ENCODE measurements at places on chromosomes 2 and 18. TPM values are rescaled to one million over a fixed set of nuclear protein-coding genes. Genes with fewer than 3 reads are reported as not detected.

The CCDC74A gene
- total RNA-seq = 1.1 TPM

The SCYGR4 gene
- total RNA-seq = not detected

The CHAC2 gene
- total RNA-seq = 7.0 TPM

The FHL2 gene
- total RNA-seq = 0.16 TPM

The NAT8 gene
- total RNA-seq = not detected

The IL36B gene
- not detected for total RNA-seq

The BCL11A gene
- 279 TPM for total RNA-seq

DNA sequence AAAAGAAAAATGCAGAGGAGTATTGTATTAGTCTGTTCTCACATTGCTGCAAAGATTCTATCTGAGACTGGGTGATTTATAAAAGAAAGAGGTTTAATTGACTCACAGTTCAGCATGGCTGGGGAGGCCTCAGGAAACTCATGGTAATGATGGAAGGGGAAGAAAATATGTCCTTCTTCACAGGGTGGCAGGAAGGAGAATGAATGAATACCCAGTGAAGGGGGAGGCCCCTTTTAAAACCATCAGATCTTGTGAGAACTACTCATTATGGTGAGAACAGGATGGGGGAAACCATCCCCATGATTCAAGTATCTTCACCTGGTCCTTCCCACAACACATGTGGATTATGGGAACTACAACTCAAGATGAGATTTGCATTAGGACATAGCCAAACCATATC lies 9.1 kb upstream of the PLCL1 start:
- DNase-seq = no peak

GRCh38 chr2:203583084-203583695 lies 48.1 kb upstream of the RAPH1 start:
- DNase-seq = no peak

DNA sequence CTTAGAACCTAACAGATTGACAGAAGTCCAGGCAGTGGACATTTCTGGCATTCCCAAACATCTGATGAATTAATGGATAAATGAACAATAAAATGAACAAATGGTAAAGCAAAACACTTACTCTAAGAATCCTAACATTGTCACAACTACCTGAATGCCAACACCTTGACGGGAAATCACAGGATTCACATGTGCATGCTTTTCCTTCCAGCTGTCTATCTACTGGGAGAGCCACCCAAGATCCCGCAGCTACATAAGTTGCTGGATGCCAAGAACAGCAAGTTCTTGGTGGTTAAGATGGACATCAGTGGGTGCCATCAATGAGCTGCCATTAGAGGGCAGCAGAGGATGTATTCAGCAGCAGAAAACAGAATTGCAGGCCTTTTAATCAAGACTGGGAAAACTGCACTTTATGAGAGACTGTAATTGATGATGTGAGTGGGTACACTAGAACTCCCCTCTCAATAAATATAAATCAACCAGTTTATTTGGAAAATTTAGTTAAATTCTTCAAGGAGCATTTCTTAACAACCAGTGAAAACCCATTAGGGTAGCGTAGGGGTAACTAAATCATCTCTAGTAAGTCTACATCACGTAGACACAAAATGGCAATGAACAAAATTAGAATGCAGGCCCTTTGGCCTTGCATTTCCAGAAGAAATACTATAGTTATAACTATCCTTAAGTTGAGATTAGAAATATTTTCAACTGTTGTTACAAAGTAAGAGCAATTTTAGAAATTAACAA lies 45.6 kb downstream of the SESTD1 start:
- DNase-seq = no peak

GRCh38 chr2:177078416-177078815 lies 134.2 kb upstream of the HNRNPA3 start:
- no peak for DNase-seq

GRCh38 chr2:216023055-216023648 lies 9.8 kb upstream of the MREG start:
- DNase-seq = no peak

DNA sequence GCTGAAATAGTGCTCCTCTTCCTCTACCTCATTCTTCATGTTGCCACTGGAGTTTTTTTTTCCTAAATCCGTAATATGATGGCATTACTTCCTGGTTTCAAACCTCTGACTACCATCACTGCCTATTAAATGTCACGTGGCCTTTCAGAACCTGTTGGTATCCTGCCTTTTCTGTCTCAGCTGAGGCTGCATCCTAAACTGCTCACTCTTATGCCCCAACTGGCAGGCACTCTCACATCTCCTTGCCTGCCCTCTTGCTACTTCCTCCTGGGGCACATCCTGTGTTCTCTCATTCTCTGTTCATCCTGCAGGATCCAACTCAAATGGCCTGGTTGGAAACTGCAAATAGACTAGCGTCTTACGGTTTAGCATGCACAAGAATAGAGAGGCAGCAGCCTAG lies 468.1 kb upstream of the FANCL start:
- no peak for DNase-seq

DNA sequence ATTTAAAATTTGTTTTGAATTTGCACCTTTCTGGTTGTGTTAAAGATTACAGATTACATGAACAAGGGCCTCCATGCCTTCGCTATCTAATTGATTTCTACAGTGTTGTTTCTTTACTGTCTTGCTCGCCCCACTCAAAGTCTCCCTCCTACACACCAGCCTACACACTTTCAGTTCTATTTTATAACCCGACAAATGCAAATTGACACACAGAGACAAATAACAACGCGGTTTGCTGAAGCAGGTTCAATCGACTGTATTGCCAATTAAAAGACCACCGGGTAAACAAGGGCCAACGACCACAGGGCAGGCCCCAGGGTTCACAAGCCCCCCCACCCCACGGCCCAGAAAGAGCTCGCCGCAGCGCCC lies 869 bp downstream of the STARD7 start:
- no peak for DNase-seq

- no peak for DNase-seq
Observed at GRCh38 chr2:48508461-48509124, 21.4 kb upstream of the STON1 start.

DNA sequence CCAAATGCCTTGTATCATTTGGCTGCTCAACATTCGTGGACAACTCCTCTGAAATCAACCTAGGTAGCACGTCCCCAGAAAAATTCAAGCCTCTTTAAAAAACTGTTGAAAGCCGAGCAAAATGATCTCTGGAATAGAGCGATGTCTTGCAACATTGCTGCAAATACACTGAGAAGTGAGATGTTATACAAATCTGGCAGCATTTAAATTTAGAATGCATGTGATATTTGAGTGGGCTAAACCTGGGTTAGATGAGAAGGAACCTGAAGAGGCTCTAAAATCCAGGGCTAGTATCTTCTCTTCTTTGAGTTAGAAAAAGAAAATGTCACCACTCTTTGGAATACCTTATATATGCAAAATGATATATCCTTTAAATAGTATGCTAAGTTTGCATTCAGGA lies 81.5 kb upstream of the ZBTB14 start:
- DNase-seq = no peak

DNA sequence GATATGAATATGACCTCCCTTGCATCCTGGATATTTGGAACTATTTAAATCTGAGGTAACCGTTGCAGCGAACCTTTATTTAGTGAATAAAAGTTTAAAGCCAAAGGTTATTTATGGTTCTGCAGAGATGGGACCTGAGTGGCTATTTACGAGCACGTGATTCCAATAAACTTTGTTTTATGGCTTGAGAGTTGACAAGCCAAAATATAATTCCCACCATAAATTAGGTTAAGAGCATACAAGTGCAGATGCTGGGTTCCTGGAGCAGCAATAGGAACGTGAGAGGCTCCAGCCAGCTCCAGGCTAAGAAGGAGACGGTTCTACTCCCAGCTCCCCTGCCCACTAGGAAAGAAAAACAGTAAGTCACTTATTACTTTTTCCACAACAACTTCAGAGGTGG lies 5.2 kb upstream of the HOXD4 start:
- no peak for DNase-seq
